ENCODE measurements at places on chromosomes 3 and 15.

GRCh38 chr15:52292780-52293392 lies 2.7 kb downstream of the MYO5C start:
- no peak for DNase-seq

DNA sequence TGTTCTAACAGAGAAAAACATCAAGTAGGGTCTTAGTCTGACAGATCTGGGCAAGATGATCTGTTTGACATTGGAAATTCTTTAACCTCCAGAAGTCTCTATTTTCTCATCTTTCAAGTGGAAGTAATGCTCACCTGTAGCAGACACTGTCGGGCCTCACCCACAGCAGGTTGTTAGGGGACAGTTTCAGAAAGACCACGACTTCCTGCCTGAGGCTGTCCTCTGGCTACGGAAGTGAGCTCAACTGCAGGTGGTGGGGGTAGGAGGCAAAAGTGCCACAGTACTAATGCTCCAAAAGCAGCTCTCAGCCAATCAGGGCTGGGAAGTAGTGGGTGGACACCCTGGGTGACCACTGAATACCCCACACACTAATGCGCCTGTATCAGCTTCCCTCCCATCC lies 111.4 kb upstream of the TOPAZ1 start:
- DNase-seq, result no peak

DNA sequence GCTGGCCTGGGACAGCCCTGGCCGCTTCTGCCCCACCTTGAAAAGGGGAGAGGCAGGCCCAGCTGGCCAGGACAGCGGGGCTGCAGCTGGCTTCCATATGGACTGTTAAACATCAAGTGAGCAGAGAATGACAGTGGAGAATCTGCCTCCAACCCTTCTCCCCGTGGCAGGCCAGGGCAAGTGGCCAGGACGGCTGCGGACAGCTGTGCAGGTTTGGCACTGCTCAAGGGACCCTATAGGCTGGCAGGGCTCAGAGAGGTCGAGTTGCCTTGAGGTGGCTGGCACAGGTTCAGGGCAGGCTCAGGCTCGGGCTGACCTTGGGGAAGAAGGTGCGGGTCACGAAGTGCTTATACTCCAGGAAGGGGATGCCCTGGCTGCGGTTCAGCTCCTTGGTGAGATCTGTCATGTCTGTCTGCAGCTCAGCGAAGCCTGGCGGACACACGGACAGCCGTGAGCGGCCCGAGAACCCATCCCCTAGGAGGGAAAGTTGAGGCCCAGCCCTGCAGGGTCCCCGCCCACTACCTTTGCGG lies 24.3 kb downstream of the H1-8 start:
- no peak for DNase-seq

DNA sequence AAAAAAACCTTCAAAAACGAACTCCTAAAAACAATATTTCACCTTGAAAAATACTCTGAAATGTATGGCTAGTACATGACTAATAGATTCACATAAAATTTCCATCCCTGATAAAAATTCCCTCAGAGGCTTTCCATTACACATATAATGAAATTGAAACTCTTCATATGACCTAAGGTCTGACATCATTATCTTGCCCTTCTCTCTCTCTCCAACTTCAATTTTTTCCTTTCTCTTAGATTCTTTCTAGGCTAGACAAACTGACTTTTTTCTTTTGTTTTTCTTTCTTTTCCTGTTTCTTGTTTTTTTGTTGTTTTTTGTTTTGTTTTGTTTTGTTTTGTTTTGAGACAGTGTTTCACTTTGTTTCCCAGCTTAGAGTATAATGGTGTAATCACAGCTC lies 1220.5 kb downstream of the ROBO2 start:
- no peak for DNase-seq

- DNase-seq, result no peak
Observed at GRCh38 chr3:8621872-8622271, 22.7 kb downstream of the SSUH2 start.

- no peak for DNase-seq
Observed at GRCh38 chr15:75232826-75233503, 25.2 kb upstream of the GOLGA6C start.

DNA sequence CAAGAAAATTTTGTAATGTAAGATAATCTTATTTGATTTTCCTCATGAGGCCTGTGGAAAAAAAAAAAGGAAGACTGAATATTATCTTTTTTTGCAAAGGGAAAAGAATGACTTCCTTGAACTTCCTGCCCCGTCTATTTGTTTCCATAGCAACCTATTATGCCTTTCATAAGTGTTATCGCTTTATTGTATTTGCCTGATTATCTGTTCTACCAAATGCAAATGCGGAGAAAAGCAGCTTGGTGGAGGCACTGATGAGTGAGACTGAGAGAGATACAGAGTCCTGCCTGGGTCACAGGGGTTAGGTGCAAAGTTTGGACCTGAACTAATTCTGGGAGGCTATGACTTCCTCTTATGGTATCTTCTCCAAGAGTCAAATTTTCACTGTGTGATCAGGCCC lies 334.0 kb upstream of the KCNMB2 start:
- no peak for DNase-seq

- no peak for DNase-seq
Observed at GRCh38 chr15:74464216-74464615, 3.3 kb upstream of the UBL7 start.
